ENCODE measurements at places on chromosomes 2 and 18. TPM values are rescaled to one million over a fixed set of nuclear protein-coding genes. Genes with fewer than 3 reads are reported as not detected.

DNA sequence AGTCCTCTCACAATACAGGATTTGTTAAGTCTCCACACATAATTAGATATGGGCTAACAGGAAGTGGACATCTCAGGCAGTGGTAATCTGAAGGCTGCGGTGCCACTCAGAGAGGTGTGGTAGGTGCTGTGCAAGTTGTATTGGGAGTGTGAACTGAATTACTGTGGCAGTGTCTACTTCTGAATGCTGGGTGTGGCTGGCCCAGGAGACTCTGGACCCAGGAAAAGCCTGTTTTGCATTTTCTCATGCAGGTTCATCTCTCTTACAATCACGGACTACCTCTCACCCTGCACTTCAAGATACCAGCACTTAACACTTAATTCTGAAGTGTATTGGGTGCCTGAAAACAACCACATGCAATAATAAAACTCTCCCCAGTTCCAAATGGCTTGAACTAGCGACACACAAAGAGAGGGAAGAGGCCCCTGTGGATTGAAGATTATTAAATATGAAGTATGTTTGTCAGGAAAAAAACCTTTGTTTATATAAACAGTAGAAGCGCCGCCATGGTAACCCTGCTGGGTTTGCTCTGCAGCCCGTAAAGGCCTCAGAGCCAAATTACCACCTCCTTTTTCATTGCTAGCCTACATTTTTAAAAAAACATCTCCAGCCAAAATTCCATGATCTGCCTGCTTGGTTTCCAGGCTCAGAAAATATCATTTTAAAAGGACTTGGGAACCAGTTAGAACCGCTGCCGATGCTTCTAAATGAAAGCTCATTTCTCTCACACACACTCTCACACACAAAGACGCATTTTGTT lies 77.5 kb downstream of the GFPT1 start:
- peak; percentile 57 for DNase-seq

DNA sequence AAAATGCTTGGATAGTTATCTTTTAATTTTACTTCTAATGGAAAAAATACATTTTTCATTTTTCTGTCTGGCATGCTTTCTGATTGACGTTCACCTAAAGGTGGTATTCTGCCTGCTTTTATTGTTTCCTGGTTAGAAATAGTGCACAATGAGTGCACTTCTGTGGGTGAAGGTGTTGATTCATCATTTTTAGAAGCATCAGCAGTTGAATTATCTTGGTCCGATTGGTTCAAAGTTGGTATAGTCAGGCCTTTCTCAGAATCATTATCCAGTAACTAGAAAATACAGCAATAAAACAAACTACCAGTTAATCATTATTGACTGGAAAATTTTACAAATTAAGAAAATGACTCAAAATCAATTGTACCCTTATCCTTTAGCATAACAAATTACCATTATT lies 84.5 kb downstream of the STRADB start:
- no peak for DNase-seq

- DNase-seq, result no peak
These were observed 491 bp downstream of the L3MBTL4 start for GRCh38 chr18:6414118-6414722.

DNA sequence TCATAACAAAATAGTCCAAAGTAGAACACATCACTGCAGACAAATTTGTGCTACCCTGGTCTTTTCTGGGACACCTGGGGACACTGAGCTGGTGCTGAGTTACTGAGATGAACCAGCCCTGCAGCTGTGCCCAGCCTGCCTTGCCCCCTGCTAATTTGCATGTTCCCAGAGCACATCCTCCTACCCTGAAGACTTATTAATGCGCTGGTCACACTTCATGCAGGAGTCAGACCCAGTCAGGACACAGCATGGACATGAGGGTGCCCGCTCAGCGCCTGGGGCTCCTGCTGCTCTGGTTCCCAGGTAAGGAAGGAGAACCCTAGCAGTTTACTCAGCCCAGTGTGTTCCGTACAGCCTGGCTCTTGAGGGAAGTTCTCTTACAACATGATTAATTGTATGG lies 1518.3 kb downstream of the RPIA start:
- no peak for DNase-seq

The CHN1 gene
- 0.41 TPM for total RNA-seq

The SCN7A gene
- 0.23 TPM for total RNA-seq

The CYP1B1 gene
- total RNA-seq, result 1.8 TPM

GRCh38 chr18:65439188-65439587 lies 311.6 kb upstream of the CDH7 start:
- DNase-seq, result no peak

- no peak for DNase-seq
These were observed 16.1 kb downstream of the AGFG1 start for GRCh38 chr2:227488045-227488444.

GRCh38 chr2:229641676-229642075 lies 72.7 kb downstream of the DNER start:
- DNase-seq, result no peak

DNA sequence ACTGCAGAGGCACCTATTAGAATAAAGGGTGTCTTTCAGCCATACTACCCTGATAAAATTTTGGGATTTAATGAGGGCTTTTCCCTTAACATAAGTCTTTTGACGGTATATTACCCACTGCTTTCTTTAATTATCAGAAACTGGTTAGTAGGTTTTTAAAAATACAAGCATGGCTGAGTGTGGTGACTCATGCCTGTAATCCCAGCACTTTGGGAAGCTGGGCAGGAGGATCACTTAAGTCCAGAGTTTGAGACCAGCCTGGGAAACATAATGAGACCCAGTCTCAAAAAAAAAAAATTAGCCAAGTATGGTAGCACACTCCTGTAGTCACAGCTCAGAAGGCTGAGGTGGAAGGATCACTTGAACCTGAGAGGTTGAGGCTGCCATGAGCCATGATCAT lies 16.1 kb downstream of the CPSF3 start:
- DNase-seq, result no peak

GRCh38 chr2:135494917-135495316 lies 36.1 kb downstream of the ZRANB3 start:
- DNase-seq, result no peak

GRCh38 chr2:231390667-231391066 lies 4.8 kb upstream of the B3GNT7 start:
- DNase-seq, result no peak

GRCh38 chr18:46755315-46756024 lies 1.4 kb downstream of the ST8SIA5 start:
- no peak for DNase-seq

The FAM161A gene
- total RNA-seq, result 9.8 TPM

- peak; percentile 35 for DNase-seq
These were observed 306.5 kb upstream of the TNP1 start for GRCh38 chr2:217166241-217166850.

DNA sequence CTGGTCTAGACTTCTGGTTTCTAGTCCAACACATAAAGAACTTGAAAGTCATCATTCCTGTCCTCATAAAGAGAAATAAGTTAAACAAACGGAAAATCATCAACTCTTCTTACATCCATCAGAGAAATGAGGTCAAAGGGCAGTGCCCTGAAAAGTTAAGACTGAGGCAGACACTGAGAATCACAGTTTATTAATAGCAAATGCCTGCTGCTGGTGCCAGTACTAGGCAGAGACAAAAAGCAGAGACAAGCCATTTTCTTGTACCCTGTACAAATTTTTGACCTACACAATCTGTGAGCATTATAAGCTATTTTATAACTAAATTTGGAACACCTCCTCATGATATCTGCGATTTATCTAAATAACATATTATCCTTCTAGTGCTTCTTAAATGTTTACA lies 36.8 kb downstream of the ATF2 start:
- DNase-seq, result no peak

DNA sequence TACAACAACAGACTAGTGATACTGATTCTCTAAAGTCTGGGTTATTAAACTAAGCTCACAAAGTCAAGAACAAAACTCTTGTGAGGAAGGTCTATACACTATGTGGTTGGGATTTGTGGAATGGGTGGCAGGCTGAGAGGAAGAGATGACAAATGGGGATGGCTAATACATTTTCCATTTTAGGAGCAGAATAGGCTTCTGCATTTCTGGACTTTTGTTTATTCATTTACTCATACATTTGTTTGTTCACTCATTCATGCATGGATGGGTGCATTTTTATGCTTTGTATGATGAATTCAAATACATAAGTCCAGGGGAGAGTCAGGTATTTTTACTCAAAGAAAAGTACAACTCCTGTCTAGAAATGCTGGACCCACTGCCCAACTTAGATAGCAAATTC lies 637.4 kb upstream of the CDH2 start:
- DNase-seq, result no peak

The CACNB4 gene
- total RNA-seq, result 1.00 TPM

- no peak for DNase-seq
These were observed 15.0 kb downstream of the RTTN start for GRCh38 chr18:70190529-70190928.

GRCh38 chr2:70670626-70671025 lies 97.4 kb downstream of the ADD2 start:
- no peak for DNase-seq

- no peak for DNase-seq
These were observed 110.0 kb downstream of the MYCN start for GRCh38 chr2:16050261-16050907.

DNA sequence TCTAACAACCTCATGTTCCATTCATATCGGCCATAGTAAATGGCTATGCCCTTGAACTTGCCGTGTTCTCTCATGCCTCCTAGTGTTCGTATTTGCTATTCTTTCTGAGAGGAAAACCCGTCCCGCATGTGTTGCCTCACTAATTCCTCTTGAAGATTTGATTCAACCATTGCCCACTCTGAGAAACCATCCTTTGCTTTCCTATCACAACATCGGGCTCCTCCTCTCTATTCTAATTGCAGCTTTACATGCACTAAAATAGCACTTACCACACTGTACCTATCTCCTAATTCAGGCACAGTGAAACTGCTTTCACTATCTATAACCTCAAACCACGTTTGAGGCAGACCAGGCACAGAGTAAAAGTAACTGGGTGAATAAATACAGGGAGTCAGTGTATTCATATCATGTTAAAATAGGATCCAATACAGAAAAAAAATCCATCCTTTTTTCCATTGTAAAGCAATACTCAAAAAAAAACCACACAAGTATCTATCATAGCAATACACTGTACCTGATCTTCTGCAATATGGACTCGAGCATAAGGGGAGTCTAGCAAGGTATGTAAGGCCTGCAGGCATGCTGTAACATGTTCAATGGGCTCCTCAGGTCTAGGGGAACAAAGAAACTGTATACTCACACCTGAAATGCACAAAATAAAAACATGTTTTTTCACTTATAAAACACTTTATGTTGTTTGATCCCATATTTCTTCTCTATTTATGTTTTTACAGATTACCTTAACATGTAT lies 39.0 kb upstream of the STRN start:
- peak; percentile 56 for DNase-seq

The KIAA2012 gene
- 0.37 TPM for total RNA-seq

GRCh38 chr2:49265471-49265870 lies 111.2 kb upstream of the FSHR start:
- no peak for DNase-seq

The PSTPIP2 gene
- total RNA-seq, result 13.3 TPM

DNA sequence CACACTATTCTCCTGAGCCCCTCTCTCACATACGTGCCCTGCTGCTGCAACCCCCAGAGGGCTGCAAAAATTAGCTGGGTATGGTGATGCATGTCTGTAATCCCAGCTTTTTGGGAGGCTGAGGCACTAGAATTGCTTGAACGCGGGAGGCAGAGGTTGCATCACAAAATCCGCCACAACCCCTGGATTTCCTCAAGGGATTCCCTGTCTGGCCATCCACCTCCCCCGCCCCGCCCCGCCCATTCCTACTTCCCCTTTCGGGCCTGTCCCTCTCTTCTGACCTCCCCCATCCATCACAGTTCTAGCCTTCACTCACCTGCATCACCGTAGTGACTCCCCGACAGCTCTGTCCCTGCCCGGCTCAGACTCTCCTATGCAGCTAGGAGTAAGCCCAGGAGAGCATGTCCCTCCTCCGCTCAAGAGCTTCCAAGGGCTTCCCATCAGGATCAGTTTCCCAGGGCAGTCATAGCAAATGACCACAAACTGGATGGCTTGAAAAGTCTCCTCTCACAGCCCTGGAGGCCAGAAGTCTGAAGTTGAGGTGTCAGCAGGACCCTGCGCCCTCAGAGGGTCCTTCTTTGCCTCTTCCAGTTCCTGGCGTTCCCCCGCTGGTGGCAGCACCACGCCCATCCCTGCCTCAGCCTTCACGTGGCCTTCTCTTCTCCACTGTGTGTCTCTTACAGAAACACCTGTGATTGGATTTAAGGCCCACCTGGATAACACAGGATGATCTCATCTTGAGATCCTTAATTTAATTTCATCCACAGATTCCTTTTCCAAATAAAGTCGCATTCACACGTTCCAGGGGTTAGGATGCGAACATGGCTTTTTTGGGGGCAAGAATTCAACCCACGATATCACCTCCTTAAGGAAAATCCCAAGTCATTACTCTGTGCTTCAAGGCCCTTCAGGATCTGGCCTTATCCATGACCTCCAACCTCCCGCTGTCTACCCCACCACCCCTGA lies 58.5 kb downstream of the HS1BP3 start:
- no peak for DNase-seq

The TFPI gene
- total RNA-seq, result 31.0 TPM

The HOXD4 gene
- 1.2 TPM for total RNA-seq

DNA sequence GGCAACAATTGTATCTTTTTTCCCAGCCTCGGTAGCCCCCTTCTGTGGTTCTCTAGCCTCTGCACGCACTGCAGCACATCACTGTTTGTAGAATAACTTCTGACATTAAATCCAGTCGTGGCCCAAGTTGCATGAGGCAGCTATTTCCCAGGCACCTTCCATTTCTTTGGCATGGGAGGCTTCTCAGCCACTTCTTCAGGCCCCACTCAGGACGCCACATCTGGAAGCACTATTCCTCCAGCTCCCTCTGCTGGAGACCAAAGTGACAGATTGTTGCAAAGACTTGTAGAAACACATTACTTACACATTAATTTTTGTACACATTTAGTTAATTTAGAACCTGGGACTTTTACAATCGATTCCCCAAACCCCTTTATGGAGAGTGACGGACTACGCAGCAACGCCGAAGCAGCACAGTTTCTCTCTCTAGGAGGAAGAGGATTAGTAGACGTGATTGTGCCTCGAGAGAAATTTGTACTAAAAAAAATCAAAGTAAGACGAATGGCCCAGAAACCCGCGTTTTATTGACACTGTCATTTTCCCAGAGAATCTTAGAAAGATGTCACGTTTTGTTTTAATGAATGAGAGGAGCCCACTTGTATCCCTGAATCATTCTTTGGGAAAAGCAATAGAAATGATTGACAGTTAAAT lies 57.8 kb upstream of the RGPD5 start:
- peak; percentile 72 for DNase-seq

DNA sequence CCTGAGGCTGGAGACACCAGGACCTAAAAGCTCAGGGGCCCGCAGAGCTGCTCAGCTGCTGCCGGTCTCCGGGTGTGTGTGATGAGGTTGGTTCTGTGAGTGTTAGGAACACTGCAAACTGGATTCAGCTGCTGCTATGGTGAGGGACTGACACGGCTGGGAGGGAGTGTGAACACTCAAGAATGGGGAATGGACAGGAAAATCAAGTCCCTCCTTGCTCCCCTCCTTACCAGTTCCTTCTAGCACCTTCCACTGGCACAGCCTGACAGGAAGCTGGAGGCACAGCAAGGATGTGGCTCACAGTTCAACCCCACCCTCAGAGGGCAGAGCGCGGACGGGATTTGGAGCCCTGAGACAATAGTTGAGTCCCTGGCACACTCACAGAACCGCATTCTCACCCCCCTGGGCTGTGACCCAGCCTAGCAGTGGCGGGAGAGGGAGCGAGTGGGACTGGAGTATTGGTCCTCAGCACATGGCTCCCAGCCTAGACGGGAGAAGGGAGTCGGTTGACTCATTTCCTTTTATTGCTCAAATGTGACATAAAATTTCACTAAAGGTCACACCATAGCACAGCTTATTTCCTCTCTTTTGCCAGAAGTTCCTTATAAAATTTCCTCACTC lies 42.5 kb downstream of the LRRC30 start:
- DNase-seq, result no peak

GRCh38 chr2:95048825-95049682 lies 23.5 kb downstream of the MAL start:
- DNase-seq, result no peak

The TSPYL6 gene
- total RNA-seq, result not detected

Data from Caco-2 (cell line).